ENCODE measurements at places on chromosomes 2 and 18.

GRCh38 chr2:175834477-175834876 lies 167.6 kb downstream of the LNPK start:
- H3K27ac ChIP-seq: no peak overlapping the region
- no peaks in the 10 kb centered on the region for H3K4me1 ChIP-seq
- H3K4me3 ChIP-seq: no peak overlapping the region
- peaks cover 26% of the 10 kb centered on the region for H3K27me3 ChIP-seq

DNA sequence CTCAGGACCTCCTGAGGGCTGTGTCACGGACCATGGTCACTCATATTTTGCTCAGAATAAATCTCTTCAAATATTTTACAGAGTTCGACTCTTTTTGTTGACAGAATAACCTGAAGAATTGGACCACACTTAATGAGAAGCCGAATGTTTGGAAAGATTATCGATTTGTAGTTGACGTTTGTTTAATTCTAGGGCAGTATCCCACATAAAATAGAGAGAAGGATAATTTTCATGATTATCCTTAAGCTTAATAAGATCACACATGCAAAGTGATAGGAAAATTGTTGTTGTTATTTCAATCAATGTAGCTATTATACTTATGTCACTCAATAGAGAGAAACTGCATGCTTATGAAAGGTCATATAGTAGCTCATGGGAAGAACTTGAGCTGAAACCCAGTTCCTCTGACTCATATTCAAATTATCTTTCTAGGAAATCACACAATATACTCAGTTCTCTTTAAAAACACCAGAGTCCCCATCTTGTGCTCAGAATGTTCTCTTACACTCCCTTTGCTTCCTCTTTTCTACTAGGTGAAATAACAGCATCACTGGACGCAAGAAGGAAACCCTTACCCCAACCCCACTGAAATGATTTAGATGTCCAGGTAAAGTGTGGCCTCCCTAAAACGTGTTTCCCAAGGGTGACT lies 982.1 kb downstream of the TSN start:
- DNase-seq: no peak
- no peak overlapping the region for H3K4me3 ChIP-seq
- H3K36me3 ChIP-seq: no peaks in the 10 kb centered on the region
- H3K27ac ChIP-seq: no peak overlapping the region
- H3K27me3 ChIP-seq: no peaks in the 10 kb centered on the region

DNA sequence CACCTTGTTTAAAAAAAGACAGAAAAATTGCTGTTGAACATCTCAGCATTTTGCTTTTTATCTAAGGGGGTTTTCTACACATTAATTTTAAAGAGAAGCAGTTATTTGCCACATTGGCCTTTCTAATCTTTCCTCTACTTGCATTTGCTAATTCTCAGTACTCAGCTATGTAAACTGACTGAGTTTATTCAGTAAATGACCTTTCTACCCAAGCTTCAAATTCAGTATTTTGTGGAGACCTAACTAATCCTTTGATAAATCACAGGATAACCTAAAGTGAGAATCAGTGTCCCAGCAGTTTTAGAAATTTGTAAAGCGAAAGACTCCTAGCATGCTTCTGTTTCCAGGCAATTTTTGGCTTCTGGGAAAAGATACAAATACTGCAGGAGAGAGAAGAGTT lies 288.4 kb downstream of the ASXL3 start:
- no peaks in the 10 kb centered on the region for H3K27me3 ChIP-seq
- no peak overlapping the region for H3K27ac ChIP-seq
- DNase-seq: no peak
- H3K4me3 ChIP-seq: no peak overlapping the region
- no peaks in the 10 kb centered on the region for H3K4me1 ChIP-seq

- no peaks in the 10 kb centered on the region for H3K4me1 ChIP-seq
- H3K36me3 ChIP-seq: peaks cover 2% of the 10 kb centered on the region
- H3K27me3 ChIP-seq: peaks cover 8% of the 10 kb centered on the region
- no peak overlapping the region for H3K4me3 ChIP-seq
- no peak overlapping the region for H3K27ac ChIP-seq
- no peak for DNase-seq
These were observed 56.7 kb upstream of the FHL2 start for GRCh38 chr2:105455488-105456003.

DNA sequence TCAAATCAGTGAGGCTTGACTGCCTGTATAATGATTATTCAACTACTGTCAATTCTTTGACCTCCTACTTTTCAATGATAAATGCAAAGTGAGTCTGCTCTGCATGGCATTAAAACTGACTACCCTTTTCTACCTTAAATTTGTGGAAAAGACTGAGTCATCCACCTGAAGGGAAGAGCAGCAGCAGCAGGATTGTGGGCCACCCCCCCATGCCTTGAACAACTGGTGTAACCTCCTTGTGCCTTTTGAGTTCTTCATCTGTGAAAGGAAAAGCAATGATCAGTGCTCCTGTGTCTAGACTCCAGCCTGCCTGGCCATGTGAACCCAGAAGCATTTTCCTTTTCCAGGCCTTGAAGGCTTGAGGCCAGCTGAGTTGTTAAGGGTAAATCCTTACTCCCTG lies 102.9 kb downstream of the OSR1 start:
- peaks cover 2% of the 10 kb centered on the region for H3K27me3 ChIP-seq
- no peaks in the 10 kb centered on the region for H3K36me3 ChIP-seq
- no peak overlapping the region for H3K4me3 ChIP-seq

GRCh38 chr2:75539955-75540716 lies 20.6 kb downstream of the EVA1A start:
- H3K27ac ChIP-seq: no peak overlapping the region
- no peaks in the 10 kb centered on the region for H3K4me1 ChIP-seq
- no peak overlapping the region for H3K4me3 ChIP-seq
- peaks cover 10% of the 10 kb centered on the region for H3K27me3 ChIP-seq
- no peak for DNase-seq
- H3K36me3 ChIP-seq: no peaks in the 10 kb centered on the region

DNA sequence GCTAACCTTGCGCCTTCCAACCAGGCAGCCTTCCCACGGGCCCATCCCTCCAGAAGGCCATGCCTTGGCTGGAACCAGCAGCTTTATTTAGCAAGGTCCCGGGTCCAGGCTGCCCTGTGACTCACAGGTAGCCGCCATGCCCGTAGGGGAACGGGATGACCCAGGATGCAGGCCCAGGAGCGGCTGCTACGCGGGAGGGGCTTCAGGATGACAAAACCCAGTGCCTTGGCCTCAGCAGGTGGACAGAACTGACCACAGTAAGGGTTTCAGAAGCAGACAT lies 63.3 kb downstream of the RTP5 start:
- peaks cover 4% of the 10 kb centered on the region for H3K4me1 ChIP-seq
- H3K36me3 ChIP-seq: no peaks in the 10 kb centered on the region
- no peak for DNase-seq
- H3K27ac ChIP-seq: no peak overlapping the region

GRCh38 chr2:118495290-118495689 lies 352.2 kb downstream of the EN1 start:
- DNase-seq: no peak
- H3K27me3 ChIP-seq: peaks cover 17% of the 10 kb centered on the region
- H3K4me3 ChIP-seq: no peak overlapping the region
- no peak overlapping the region for H3K27ac ChIP-seq
- no peaks in the 10 kb centered on the region for H3K4me1 ChIP-seq

- H3K27me3 ChIP-seq: peaks cover 46% of the 10 kb centered on the region
- H3K27ac ChIP-seq: no peak overlapping the region
- peaks cover 10% of the 10 kb centered on the region for H3K4me1 ChIP-seq
- no peak for DNase-seq
- no peaks in the 10 kb centered on the region for H3K36me3 ChIP-seq
These were observed 1.2 kb downstream of the SLC4A10 start for GRCh38 chr2:161625314-161625919.

- H3K4me3 ChIP-seq: no peak overlapping the region
- no peak for DNase-seq
- no peak overlapping the region for H3K27ac ChIP-seq
- H3K27me3 ChIP-seq: peaks cover 1% of the 10 kb centered on the region
These were observed 36.9 kb downstream of the RPL37A start for GRCh38 chr2:216535454-216535995.

GRCh38 chr2:97645695-97646629 lies at the start of gene COX5B:
COX5B (plus strand) TSS chr2:97646062; CDS start chr2:97646087, 25 bp downstream.
- H3K4me1 ChIP-seq: peaks cover 24% of the 10 kb centered on the region
- DNase-seq: peak; percentile 98
- H3K36me3 ChIP-seq: peaks cover 39% of the 10 kb centered on the region
- H3K27ac ChIP-seq: peak within 1 kb of the TSS; percentile 99
- peak within 1 kb of the TSS; percentile 98 for H3K4me3 ChIP-seq

GRCh38 chr2:172128484-172128883 lies 25.8 kb upstream of the DLX2 start:
- H3K27ac ChIP-seq: no peak overlapping the region
- H3K36me3 ChIP-seq: peaks cover 7% of the 10 kb centered on the region
- no peaks in the 10 kb centered on the region for H3K4me1 ChIP-seq
- no peak overlapping the region for H3K4me3 ChIP-seq
- no peak for DNase-seq

GRCh38 chr18:61574665-61575064 lies 241.4 kb downstream of the CDH20 start:
- no peaks in the 10 kb centered on the region for H3K36me3 ChIP-seq
- peaks cover 8% of the 10 kb centered on the region for H3K4me1 ChIP-seq
- H3K4me3 ChIP-seq: no peak overlapping the region
- DNase-seq: no peak
- peaks cover 28% of the 10 kb centered on the region for H3K27me3 ChIP-seq

DNA sequence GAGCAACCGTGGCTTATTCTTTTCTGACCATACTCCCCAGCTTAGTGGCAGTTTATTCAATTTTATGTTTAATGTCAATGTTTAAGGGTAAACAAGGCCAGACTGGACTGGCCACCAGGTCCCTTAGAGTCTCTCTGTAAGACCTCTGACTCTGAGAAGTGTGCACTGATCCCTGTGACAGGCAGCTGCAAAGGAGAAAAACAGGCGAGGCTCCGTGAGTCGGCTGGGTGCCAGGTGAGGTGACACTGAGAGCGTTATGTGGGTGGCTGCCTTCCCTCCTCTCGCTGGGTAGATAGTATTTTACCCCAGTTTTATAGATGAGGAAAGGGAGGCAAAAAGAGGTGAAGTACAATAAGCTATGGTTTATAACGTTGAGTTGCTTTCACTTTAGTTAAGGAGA lies 139.4 kb upstream of the HDAC4 start:
- no peak overlapping the region for H3K27ac ChIP-seq
- H3K27me3 ChIP-seq: peaks cover 3% of the 10 kb centered on the region
- no peak for DNase-seq

- H3K4me3 ChIP-seq: no peak overlapping the region
- no peak for DNase-seq
- no peaks in the 10 kb centered on the region for H3K4me1 ChIP-seq
- H3K27ac ChIP-seq: no peak overlapping the region
These were observed 1663.6 kb downstream of the SUCLG1 start for GRCh38 chr2:82795446-82795845.

GRCh38 chr18:70907673-70908072 lies 618.8 kb downstream of the SOCS6 start:
- H3K4me3 ChIP-seq: no peak overlapping the region
- H3K36me3 ChIP-seq: peaks cover 6% of the 10 kb centered on the region
- H3K27ac ChIP-seq: no peak overlapping the region
- no peak for DNase-seq
- no peaks in the 10 kb centered on the region for H3K27me3 ChIP-seq
- H3K4me1 ChIP-seq: peaks cover 5% of the 10 kb centered on the region

DNA sequence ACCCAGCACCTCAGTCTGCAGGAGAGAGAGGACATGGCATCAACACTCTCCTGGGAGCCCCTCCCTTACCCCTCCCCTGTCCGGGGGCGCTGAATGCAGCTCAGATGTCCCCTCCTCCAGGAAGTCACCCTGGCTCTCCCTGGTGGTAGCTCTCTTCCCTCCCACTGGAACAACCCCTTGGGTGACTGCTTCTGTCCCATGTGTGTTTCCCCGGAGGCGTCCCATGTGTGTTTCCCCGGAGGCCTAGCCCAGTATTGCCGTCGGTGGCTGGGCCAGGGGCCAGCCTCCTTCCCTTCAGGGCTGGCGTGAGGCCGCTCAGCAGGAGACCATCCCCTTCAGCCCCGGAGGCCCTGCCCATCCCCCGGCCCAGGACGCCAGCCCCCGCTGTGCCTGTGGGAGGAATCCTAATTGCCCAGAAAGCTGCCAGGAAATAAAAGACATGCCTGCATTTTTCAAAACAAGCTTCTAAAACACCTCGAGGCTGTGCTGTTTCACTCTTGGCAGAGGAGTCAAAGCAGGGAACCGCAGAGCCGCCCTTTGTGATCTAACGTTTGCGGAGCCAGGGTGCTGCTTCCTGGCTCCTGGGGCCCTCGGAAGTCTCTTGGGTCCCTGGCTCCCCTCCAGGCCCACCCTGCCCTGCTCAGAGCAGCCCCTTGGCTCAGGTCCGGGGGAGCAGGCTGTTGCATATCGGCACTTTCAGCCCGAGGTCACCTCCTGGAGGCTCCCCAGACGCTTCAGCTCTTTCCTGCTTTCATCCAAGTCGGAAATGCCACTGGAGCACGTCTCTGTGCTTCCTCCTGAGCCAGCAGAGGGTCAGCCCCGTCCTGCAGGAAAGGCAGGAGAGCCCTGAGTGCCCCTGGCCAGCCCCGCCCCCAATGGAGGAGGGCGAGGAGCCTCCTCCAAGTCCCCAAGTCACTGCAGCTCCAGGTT lies 11.4 kb downstream of the SNED1 start:
- no peaks in the 10 kb centered on the region for H3K27me3 ChIP-seq
- H3K27ac ChIP-seq: peak overlapping the region; percentile 88
- peaks cover 10% of the 10 kb centered on the region for H3K36me3 ChIP-seq
- peaks cover 44% of the 10 kb centered on the region for H3K4me1 ChIP-seq
- DNase-seq: peak; percentile 68

DNA sequence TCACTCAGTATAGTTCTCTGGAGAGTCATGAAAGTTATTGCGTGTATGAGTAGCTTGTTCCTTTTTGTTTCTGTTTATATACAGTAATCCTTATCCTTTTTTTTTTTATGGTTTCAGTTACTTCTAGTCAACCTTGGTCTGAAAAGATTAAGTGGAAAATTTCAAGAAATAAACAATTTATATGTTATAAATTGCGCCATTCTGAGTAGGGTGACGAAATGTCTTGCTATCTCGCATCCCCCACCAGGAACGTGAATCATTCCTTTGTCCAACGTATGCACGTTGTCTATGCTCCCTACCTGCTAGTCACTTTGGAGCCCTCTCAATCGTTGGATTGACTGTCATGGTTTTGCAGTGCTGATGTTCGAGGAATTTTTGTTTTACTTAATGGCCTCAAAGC lies 60.4 kb downstream of the FAM117B start:
- no peak for DNase-seq
- no peak overlapping the region for H3K4me3 ChIP-seq
- H3K27me3 ChIP-seq: no peaks in the 10 kb centered on the region
- H3K4me1 ChIP-seq: peaks cover 56% of the 10 kb centered on the region
- H3K36me3 ChIP-seq: peaks cover 39% of the 10 kb centered on the region
- peak overlapping the region; percentile 47 for H3K27ac ChIP-seq

GRCh38 chr2:177735318-177735803 lies 337.2 kb downstream of the PDE11A start:
- DNase-seq: no peak
- peaks cover 1% of the 10 kb centered on the region for H3K36me3 ChIP-seq
- H3K4me3 ChIP-seq: no peak overlapping the region
- no peak overlapping the region for H3K27ac ChIP-seq
- peaks cover 38% of the 10 kb centered on the region for H3K27me3 ChIP-seq
- H3K4me1 ChIP-seq: no peaks in the 10 kb centered on the region
